HFFc6 (cell line): ENCODE measurements at places on chromosomes 3 and 15. TPM values are rescaled to one million over a fixed set of nuclear protein-coding genes. Genes with fewer than 3 reads are reported as not detected.
A peak's percentile ranks its signal among the peaks of the same experiment; 100 is the strongest.

DNA sequence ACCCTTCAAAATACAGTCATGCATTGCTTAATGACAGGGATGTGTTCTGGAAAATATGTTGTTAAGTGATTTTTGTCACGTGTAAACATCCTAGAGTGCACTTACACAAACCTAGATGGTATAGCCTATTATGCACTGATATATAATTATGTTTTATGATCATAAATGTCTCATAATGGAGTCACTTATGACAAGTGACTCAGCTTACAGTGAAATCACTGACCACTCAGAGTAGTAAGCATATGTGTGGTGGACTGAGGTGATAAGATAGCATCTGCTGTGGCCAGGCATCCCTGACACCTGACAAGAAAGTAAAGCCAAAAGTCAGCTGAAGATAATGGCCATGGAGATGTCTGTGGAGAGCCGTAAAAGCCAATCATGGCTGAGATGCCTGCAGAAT is 5.4 kb downstream of the ACAD11 start:
- no peak for DNase-seq

The CMTM8 gene
- not detected in 2 replicates for total RNA-seq

The CFAP20DC gene
- total RNA-seq, result 1.3 to 2.6 TPM (median 1.6 TPM) in 3 replicates

DNA sequence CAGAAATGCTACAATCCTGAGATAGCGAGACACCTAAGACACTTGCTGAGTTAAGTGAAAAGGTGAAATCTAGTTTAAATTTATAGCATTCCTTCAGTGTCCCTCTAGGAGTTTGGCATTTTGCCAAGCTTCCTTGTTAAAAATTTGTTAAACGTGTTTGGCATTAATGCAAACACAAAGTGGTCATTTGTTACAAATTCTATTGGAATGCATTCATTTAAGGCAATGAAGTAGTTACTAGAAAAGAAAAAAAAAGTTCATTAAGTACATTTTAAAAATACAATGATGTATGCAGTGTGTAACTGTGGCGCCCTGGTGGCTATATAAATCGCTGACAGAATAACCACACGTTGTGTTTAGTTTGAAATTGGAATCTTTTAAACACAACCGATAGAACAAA is 31.3 kb upstream of the WNT5A start:
- no peak for DNase-seq

- no peak for DNase-seq
These were observed 10.3 kb upstream of the MUSTN1 start for GRCh38 chr3:52845157-52845556.

DNA sequence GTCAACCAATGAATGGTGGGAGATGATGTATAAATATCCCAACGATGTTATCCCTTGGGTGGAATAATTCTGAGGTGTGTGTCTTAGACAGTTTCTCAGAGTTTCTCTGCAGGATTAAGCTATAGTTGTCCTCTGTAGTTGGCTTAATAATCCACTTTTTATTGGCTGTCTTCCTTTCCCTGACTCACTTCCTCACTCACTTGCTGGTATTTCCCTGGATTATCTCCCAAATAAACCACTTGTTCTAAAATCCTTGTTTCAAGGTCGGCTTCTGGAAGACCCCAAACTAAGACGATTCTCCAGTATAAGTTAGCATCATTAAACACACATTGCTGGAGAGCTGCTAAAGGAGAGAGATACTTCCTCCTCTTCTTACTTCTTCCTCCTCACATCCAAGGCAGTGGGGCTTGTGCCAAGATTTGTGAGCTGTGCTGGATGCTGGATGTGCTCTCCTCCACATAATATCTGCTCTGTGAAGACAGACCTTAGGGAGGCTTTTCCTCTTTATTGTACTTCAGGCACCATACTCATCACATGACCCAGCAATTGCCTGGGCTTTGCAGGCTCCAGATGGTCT is 22.5 kb upstream of the ROPN1 start:
- DNase-seq, result no peak

DNA sequence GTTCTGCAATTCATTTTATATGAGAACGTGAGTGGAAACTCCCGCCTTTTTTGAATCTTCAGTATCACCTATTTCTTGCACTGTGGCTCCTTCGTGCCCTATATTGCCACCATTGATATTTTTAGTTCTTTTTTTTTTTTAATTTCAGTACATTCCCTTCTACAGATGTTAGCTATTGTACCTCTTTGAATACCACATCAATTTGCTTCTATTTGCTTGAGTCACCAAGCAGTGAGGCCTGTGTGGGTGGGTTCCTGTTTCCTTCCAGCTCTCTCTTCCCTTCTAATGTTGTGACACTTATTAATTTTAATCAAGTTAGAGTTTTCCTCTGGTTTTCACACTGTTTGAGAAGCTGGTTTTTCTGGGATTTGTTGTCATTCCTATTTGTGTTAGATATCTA is 8.7 kb downstream of the HACD2 start:
- no peak for DNase-seq

DNA sequence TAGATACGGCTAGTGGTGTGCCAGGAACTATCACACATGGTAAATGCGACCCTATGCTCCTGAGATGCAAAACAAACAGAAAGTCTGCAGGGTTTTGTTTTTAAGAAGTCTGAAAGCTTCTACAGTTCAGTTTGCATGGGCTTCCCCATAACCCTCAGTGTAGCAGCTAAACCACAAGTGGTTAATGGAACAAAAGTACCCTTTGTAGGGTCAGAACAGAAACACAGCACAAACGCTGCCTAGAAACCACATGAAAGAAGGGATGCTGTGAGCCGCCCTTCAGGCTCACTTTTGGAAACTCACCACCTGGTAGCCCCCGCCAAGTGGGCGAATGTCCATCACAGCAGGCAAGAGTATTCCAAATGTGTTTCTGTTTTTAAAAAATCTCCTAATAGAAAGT is 46.2 kb downstream of the CTDSPL start:
- no peak for DNase-seq

- no peak for DNase-seq
These were observed 87.7 kb downstream of the VGLL4 start for GRCh38 chr3:11555881-11556633.

The IQCF5 gene
- total RNA-seq, result not detected in 2 replicates

GRCh38 chr3:152474585-152474984 is 205.9 kb downstream of the MBNL1 start:
- peak; percentile 63 for DNase-seq

- DNase-seq, result no peak
These were observed 59.6 kb downstream of the TM4SF4 start for GRCh38 chr3:149534082-149534481.

DNA sequence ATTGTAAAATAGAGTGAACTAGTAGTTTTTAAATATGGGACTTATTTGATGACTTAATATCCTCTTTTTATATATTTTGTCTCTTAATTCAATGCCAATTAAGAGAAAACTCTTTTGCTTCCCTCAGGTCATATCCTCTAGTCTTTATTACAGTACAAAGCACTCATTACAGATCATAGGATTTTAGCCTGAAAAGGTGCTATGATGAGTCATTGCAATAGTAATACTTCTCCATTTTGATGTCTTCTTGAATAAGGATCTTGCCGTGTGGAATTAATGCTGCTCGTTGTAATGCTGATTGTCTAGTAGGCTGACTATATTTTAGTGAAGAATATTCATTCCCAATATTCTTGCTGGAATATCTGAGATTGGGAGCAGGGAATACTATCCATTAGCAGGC is 612.2 kb upstream of the GOLIM4 start:
- no peak for DNase-seq

- peak; percentile 1 for DNase-seq
These were observed 289.9 kb downstream of the GAP43 start for GRCh38 chr3:115913069-115913686.

DNA sequence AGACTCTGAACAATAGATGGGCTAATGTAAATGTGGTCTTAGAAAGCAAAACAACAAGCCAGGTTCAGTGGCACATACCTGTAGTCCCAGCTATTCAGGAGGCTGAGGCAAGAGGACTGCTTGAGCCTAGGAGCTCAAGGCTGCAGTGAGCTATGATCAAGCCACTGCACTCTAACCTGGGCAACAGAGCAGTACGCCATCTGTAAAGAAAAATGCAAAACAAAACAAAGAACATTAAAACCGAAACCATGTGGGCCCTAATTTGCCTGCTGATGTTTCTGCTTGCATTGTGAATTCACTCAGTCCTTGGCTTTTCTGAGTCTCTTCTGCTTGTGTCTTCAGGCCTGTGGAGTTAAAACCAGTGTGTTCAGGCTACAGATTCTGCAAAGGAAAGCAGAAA is 56.7 kb downstream of the CCNL1 start:
- no peak for DNase-seq

The GATA2 gene
- 71.0 and 88.0 TPM in 2 replicates for total RNA-seq

DNA sequence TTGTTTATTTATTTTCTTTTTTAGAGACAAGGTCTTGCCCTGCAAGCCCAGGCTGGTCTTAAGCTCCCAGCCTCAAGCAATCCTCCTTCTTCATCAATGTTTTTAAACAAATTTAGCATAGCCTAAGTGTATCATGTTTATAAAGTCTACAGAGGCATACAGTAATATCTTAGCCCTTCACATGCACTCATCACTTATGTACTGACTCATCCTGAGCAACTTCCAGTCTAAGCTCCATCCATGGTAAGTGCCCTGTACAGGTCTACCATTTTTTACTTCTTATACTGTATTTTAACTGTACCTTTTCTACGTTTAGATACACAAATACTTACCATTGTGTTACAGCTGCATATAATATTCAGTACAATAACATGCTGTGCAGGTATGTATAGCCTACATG is 860.0 kb downstream of the FHIT start:
- no peak for DNase-seq

GRCh38 chr3:14235003-14235911 is 56.6 kb downstream of the LSM3 start:
- no peak for DNase-seq

DNA sequence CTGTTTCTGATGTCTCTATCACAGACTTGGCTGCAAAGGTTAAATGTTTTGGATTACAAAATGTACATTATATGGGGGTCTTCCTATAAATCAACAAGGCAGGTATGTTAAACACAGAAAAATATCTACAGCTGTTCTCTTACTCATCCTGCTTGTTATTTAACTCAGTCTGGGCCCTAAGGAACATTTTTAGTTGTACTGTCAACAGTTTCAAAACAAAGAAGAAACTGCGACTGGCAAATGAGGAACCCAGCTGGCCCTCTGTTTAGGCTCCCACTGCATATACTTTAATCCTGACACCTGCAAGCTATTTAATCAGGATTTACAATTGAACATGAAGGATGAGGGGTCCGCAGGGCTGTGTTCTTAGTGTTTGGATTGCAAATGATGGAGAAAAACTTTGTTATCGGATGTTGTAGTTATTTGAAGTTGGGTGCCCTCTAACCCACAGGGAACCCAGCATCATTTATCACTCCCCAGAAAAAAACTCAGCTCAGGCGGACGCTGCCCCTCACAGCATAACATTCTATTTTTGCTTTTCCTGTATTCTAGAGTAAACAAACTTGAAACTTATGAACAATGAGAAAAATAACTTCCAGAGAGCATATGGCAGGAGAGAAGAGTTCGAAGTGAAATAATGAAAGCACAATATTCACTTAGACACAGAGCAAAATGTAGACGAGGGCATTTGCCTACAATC is 91.2 kb downstream of the POLR2M start:
- DNase-seq, result no peak

GRCh38 chr3:183296944-183297343 is 43.9 kb downstream of the B3GNT5 start:
- no peak for DNase-seq

The TNFAIP8L3 gene
- total RNA-seq, result 0.17 and 0.37 TPM in 2 replicates

DNA sequence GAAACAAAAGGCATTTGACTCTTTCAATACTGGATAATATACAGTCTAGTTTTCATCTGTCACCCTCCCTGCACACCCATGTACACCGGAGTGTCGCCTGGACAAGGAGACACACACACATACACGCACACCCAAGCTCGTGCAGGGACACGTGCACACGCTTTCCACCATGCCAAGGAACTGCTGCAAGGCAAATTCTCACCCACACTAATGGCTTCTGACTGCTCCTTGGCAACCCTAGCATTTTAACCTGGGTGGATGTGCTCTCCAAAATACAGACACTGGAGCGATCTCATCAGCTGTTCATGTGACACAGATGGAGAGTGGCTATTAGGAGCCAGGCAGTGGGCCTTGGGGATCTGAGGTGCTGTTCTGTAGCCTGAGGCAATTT is 61.6 kb downstream of the MEIS2 start:
- DNase-seq, result no peak

The CHAC1 gene
- 24.4 to 26.5 TPM (median 26.0 TPM) in 3 replicates for total RNA-seq

GRCh38 chr3:150451329-150452048 is 43.4 kb downstream of the TSC22D2 start:
- DNase-seq, result no peak

DNA sequence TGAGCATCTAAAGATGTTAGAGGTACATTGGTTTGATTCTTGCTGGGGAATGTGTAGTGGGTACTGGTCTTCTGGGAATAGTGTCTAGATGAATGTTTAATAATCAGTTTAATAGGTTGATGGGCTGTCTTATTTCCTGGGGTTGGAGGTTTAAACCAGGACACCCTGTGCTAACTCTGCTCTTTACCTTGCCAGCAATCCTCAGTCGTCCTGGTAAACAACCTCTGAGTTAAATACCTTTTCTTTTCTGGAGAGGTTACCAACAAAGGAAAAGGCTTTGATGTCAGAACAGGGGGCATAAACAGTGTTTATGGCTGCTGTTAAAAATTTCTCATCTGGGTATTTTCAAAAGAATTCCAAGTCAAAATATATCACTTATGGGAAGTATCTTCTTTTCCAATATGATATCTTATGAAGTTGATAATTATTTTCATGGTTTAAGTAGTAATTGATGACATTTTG is 23.5 kb downstream of the MITF start:
- DNase-seq, result no peak

The GOLGA8G gene
- not detected in 3 replicates for total RNA-seq

DNA sequence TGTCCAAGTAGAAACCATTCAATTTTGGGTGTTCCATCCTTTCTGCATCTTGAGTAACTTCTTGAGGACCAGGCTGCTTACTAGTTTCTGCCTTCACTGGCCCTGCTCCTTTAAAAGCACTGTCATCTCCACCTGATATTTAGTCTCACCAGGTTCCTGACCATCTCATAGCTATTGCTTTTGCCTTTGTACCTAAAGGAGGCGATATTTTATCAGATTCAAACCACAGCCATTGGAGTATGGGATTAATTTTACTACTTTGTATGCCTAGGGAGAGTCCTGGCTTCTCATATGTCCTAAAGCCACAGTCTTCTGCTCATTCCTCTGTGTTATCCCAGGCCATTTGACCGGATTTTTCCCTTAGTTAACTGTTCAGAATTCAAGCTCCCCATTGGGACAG is 51.8 kb upstream of the RFX7 start:
- DNase-seq, result no peak

DNA sequence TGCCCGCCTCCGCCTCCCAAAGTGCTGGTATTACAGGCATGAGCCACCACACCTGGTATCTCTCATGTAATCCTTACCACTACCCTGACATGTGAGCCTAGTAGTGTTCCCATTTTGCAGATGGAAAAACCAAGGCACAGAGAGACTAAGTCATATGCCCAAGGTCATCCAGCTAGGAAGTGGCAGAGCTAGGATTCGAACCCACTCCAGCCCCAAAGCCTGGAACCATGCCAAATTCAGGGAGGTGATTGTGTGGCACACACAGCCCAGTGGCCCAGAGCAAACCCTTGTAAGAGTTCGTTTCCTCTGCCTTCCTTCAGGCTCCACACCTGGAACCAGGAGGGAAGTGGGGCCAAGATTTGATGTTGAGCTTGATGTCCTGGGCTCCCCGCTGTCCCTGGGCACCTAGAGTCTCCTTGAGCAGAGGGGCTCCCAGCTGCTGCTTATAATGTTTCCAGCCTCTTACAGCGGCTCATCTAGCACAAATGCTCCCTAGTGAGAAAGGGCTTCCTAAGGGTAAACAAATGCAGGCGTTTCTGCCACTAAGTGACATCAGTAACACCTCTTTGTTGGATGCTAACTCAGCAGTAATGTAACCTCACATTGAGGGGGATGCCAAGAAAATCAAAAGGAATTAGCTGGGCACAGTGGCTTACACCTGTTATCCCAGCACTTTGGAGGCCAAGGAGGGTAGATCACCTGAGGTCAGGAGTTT is 3.6 kb downstream of the HAPLN3 start:
- DNase-seq, result no peak
